Inflammatory macrophage treated with lipopolysaccharide for 1 hour (primary cell): ENCODE measurements at places on chromosomes 2 and 18.

GRCh38 chr2:170548304-170548703, 166.8 kb upstream of the SP5 start:
- no peak for DNase-seq

GRCh38 chr2:68827666-68828065, 43.5 kb downstream of the BMP10 start:
- DNase-seq = no peak

DNA sequence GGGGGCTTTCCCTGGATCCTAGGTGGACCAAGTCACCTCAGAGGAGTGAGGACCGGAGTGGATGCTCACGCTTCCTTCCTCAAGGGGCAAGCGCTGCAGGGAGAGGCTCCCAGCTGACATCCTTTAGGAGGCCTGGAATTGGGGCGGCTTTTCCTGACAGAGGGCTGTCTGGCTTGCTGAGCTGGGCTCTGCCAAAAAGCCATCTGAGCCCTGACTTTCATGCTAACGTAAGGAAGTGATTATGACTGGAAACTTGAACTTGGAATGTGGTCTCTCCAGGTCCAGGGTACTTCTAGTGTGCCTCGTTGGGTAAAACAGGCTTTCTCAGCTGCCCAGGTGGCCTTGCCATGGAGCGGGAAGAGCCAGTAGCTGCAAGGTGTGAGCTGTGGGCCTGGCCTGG, 268.3 kb upstream of the SPRED2 start:
- DNase-seq = no peak

GRCh38 chr2:160125828-160126227, 63.4 kb upstream of the PLA2R1 start:
- DNase-seq = no peak

DNA sequence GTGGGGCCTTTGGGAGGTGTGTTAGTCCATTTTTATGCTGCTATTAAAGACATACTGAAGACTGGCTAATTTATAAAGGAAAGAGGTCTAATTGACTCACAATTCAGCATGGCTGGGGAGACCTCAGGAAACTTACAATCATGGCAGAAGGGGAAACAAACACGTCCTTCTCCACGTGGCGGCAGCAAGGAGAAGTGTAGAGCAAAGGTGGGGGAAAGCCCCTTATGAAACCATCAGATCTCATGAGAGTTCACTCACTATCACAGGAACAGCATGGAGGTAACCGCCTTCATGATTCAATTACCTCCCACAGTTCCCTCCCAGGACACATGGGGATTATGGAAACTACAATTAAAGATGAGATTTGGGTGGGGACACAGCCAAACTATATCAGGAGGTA, 187.1 kb upstream of the OSR1 start:
- no peak for DNase-seq

GRCh38 chr2:50491541-50492476, 540.1 kb downstream of the NRXN1 start:
- DNase-seq = peak; percentile 30

DNA sequence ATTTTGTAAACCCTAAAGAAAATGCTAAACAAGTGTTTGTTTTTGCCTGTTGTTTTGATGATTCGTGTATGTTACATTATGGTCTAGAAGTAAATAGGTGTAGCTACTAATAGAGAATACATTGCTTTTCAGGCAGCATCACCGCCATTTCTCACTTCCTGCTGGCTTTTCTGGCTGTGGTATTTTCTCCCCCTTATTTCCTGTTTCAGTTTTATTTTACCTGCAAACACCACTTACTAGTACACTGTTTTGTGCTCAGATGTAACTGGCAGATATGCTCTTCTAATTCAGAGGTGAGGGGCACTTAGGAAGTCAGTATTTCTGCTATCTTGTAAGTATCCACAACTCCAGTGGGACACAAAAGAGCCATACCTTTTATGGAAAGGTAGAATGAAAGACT, 38.1 kb upstream of the SLC3A1 start:
- no peak for DNase-seq

- DNase-seq = no peak
These were observed 1582.3 kb upstream of the TMEFF2 start for GRCh38 chr2:193776988-193777387.

GRCh38 chr2:106160786-106161261, 33.3 kb downstream of the UXS1 start:
- DNase-seq = no peak

- peak; percentile 62 for DNase-seq
These were observed 32.9 kb upstream of the CCDC93 start for GRCh38 chr2:118046634-118047210.

GRCh38 chr2:68994864-68995263, 18.1 kb upstream of the ANTXR1 start:
- peak; percentile 10 for DNase-seq

- DNase-seq = no peak
These were observed 82.1 kb upstream of the PXDN start for GRCh38 chr2:1826226-1826905.

GRCh38 chr2:69221960-69222751, 164.9 kb downstream of the GFPT1 start:
- DNase-seq = no peak

DNA sequence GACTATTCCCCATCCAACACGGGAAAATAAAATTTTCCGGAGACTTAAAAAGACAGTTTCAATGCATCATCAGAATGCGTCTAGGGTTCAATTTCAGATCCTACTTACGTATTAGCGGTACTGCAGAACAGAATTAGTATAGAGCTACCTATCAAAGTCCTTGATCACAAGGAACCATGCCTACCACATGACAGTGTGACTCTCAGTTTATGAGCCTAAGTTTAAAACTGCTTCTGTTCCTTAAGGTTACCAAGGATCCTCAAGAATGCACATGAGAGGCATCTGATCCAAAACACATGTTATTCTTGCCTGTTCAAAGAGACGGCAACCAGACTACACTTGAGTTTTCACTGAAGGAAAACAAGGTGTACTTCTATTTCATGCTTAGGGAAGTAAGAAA, 369.7 kb downstream of the EPHA4 start:
- no peak for DNase-seq

DNA sequence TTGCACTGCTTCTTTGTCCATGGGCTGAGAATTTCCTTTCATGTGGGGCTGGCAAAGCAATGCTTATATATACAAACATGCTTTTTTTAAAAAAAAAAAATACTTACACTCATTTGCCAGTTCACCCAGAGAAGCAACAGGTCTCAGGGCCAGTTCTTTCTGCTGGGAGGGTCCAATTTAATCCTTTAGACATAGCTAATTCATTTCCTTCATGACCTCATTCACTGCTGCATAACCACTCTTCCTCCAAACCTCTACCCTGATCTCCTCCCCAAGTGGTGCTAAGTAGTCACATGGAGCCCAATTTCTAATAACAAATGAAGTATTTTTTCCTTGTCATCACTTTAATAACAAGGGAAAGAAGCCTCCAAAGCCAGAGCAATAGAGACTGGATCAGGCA, 17.1 kb upstream of the TMEM178A start:
- no peak for DNase-seq

DNA sequence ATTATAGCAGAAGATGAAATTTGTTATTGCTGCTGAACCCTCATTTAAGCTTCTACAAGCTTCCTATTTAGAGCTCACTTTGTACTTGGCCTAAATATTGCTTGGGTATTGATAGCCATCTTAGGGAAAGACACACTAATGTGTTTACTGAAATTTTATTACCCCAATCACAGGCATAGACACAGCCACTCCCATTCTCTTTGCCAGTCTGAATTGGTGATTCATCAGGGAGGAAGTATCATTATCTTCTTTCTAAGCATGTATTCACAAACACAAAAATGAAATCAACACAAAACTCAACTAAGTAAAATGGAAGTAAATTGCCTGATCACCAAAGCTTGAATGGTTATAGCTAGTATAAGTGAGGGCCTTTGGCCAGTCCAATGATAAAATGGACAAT, 666.3 kb downstream of the TSN start:
- no peak for DNase-seq

DNA sequence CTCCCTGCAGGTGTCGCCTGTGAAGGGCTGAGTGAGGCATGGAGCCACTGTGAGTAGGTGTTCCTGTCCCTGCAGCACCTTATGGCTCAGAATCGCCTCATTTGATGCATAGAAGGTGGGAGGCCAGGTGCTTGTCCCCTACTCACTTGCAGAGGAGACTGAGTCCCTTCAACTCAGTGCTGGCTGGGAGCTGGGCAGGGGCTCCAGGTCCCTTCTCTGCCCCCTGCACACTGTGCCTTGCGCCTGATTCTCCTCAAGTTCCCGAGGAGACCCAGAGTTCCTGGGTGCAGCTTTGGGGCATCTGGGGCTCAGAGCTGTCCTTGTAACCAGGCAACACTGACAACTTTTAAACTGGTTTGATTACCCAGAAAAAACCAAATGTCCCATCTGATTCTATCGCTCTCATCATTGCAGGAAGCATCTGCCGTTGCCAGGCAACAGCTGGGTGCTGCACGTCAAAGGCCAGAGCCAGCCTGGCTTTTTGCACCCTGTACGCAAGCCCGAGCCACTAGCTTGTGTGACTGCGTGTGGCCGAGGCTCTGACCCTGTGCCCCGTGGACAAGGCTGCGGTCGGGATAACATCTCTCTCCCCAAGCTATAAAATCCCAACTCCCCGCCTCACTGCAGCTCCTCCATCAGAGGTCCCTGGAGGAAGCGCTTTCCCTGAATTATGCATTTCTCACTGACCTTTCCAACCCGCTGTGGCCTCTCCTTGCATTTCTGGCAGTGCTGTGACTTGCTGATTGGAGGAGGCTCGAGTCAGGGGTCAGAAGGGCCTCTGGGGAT, 130.8 kb upstream of the HDAC4 start:
- DNase-seq = no peak

GRCh38 chr2:99926986-99927385, 215.4 kb downstream of the AFF3 start:
- no peak for DNase-seq

GRCh38 chr18:40037356-40037755, 1917.7 kb upstream of the PIK3C3 start:
- DNase-seq = no peak
